ENCODE measurements at places on chromosomes 3 and 15. TPM values are rescaled to one million over a fixed set of nuclear protein-coding genes. Genes with fewer than 3 reads are reported as not detected.

GRCh38 chr15:31004220-31004733 is 12.8 kb upstream of the MTMR10 start:
- no peak for DNase-seq

- DNase-seq, result no peak
Observed at GRCh38 chr3:52408466-52408865, 36.4 kb downstream of the SEMA3G start.

GRCh38 chr3:156551746-156552145 is 3.2 kb downstream of the SSR3 start:
- DNase-seq, result peak; percentile 65

DNA sequence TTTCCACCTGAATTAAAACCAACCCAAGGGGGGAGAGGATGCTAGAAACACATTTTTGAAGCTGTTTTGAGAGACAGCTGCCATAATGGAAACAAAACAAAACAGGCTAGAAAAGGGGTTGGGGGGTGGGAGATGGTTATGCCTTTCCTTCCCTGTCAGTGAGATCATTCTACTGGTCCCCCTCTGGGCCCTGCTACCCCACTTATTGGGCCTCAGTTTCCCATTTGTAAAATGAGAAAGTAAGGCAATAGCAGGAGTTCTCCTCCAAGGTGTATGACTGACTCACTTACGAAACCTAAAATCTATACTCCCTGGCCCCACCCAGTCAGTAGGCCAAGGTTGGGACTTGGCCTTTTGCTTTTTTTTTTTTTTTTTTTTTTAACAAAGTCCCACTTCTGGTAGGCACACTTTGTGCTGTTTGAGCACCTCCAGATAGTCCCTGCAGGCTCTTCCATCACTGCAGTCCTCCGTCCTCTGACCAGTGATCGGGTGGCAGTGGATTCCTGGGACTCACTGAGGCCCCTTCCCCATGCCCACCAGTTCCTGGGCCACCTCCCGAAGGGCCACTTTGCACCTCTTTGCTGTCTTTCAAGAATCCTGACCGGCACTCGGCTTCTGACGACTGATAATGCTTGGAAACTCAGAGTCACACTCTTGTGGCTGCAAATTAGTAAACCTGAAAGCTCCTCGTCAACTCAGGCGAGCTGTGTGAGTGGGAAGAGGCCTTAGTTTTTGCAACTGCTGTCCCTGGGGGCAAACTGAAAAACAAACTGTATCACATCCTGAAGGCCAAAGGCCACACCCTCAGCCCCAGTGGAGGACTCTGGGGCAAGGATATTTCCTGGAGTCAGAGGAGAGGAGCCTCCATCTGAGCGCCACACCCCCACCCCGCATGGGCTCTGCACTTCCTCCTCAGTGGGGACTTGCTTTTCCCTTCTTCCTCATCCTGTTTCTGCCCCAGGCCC is 6.7 kb upstream of the PSTPIP1 start:
- DNase-seq, result no peak

- no peak for DNase-seq
Observed at GRCh38 chr3:14522129-14522691, 17.9 kb downstream of the GRIP2 start.

DNA sequence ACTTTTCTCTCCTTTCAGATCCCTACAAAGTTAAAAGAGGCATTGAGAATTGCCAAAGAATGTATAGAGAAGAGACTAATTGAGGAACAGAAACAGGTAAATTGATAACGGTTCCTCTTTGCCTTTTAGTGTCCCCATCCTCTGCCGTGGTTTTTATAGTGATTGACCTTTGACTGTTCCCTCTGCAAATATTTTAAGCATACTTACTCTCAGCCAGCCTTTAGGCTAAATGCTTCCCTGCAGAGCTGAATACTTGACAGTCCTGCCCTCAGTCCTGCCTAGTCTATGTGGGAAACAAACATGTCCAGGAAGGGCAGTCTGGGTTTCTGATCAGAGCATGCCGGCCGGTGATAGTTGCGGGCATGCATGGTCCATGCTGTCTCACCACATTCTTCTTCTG is 24.7 kb downstream of the PDHB start:
- no peak for DNase-seq

ATG3 gene
- polyA plus RNA-seq, result 44.5 TPM
